ENCODE measurements at places on chromosomes 1 and 21.

DNA sequence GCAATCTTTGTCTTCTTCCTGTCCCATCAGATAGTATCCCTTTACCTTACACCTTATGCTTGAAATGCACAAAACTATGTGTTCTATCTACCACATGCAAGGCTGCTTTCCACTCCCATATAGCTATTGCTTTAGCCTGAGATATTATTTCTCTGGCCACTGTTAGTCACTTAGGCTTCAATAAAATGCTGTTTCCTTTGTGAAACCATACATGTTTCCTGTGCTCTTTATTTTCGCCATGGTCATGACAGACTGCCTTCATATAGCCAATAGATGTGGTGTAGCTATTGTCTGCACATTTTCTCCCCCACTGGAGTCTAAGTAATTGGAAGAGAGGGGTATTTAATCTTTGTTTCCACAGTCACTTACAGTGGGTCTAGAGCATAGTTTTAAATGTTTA is 108.4 kb downstream of the GREM2 start:
- no peak for DNase-seq

DNA sequence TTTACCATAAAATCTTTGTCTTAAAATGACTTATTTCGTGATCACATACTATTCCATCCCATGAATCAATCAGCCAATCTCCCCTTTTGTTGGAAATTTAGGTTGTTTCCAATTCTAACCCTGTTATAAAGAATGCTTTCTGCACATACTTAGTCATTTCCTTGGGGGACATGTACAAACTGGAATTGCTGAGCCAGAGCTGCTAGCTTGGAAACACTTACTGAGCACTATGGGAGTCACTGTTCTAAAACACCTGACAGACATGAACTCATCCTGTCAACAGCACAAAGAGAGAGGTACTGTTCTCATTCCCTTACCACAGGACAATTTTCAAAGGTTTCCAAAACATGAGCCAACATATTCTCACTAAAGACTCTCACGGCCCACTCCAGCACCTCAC is 32.1 kb downstream of the AK2 start:
- peak; percentile 41 for DNase-seq

DNA sequence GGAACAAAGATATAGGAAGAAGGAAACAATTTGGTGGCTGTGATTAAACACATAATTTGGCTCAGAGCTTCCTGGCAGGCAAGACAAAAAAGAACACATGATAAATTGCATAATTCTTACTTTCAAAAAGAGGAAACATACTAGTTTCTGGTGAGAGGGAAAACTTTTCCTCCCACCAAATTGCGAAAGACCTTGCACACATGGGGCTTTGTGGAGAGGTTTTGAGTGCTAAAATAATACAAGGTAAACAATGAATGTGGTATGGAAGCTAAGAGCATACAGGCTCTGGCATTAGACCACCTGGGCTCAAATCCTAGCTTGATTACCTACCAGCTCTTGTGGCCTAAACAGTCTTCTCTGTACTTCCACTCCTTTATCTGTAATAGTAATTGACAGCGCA is 140.2 kb upstream of the HOOK1 start:
- DNase-seq = peak; percentile 96

DNA sequence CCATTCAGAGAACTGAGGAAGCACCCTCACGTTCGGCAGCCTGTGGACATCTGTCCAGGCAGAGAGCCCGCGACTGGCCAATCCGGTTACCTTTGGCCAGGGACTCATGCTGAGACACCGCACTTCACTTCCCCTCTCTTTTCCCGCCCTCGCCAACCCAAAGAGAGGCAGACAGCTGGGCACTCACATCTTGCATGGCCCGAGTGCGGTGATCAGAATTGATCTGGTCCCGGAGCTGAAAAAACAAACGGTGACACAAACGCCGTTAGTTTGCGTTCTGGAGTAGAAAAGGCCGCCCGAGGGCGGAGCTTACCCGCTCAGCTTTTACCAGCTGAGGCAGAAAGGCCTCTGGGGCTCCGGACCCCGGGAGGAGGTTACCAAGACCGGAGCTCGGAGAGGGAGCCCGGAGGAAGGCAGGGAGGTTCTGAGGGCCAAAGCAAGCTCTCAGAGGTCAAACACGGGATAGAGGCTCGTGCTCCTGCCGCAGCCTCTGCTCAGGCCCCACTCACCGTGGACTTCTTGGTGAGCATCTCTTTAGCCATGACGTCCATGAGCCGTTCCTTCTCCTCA is 376 bp downstream of the SF3A3 start:
- no peak for DNase-seq

GRCh38 chr21:39078322-39079065 is 104.8 kb downstream of the PSMG1 start:
- no peak for DNase-seq

- DNase-seq = no peak
Measured at GRCh38 chr1:114522264-114522575, 11.2 kb upstream of the TRIM33 start.

GRCh38 chr1:81129776-81130175 is 671.0 kb upstream of the ADGRL2 start:
- no peak for DNase-seq

GRCh38 chr21:42414928-42415769 is 11.4 kb downstream of the UBASH3A start:
- DNase-seq = peak; percentile 96

DNA sequence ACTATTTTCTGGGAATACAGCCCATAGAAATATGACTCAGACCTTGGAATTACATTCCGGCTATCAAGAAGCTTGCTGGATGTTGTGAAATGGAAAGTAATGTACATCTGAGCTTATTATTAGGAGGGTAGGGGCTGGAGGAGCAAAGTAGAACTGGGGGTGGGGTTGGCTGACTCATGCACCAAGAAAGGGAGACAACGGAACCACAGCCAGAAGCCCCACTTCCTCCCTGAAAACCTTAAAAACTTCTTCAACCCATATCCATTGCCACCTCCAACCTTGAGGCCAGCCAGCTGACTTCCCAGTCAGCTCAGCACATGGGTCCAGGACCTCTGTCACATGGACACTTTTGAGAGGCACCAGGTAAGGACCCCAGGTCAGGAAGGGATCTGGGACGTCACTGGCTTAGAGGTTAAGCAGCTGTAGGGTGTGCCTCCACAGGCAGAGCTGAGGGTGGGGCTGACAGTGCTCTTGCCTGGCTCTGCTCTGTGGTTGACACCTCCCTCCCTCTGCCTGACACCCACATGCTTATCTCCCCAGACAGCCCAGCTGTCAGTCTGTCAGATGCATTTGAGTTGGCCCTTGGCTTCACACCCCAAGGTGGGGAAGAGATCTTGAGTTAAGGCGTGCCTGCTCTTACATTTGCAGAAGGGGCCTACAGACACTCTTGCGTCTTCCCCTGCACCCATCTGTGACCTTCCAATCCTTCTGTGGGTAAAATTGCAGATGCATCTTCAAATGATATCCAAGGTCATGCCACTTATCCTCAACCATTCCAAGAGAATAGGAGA is 5.7 kb upstream of the ZNF683 start:
- DNase-seq = peak; percentile 53

DNA sequence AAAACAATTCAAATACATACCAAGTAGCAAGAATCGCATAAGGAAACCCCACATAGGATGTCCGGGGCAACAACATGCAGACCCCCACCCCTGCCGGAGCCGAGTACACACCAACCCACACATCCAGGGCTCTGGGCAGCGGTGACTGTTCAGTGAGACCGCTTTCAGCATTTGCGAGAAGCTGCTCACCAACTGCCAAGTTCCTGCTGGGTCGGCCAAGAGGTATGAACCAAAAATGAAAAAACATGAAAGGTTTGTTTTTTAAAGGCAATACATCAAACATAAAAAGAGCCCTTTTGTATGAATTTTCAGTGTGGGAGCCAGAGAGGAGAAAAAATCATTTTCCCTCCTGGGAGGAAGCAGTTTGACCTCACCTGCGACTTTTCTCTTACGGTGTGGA is 92.3 kb downstream of the SIM2 start:
- no peak for DNase-seq

GRCh38 chr1:159079525-159079924 is 3.0 kb upstream of the AIM2 start:
- peak; percentile 22 for DNase-seq

DNA sequence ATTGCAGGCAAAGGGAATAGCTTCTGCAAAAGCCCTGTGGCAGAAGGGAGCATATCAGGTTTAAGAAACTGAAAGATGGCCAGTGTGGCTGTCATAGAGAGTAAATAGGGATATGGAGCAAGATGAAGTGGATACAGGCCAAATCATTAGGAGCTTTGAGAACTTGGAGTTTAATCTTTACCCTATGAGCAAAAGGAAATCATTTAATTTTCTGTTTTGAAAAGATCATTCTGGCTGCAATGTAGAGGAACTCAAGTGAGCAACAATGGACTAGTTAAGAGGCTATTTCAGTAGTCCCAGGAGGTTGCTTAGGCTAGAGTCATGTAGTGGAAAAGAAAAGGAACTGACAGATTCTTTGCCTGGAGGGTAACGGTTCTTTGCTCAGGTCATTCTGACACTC is 47.2 kb downstream of the RAP1A start:
- no peak for DNase-seq

All from inflammatory macrophage treated with lipopolysaccharide for 1 hour (primary cell).